ENCODE measurements at places on chromosomes 5 and 9.

DNA sequence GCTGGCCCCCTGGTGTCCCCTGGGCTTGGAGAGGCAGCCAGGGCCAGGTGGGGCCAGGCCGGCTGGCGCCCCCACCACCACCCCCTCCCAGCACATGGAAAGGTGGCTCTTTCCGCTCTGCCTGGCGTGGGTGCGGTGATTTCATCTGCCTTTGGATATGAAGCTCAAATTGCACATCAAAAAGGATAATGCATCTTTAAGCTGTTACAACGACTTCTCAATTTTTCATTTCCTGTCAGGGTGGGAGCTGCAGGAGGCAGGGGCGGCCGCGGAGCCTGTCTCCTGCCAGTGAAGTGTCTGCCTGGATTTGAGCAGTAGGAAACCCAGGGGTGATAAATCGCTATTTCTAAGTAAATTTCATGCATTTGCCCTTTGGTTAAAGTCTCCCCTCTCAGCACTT lies 169.2 kb upstream of the MVB12B start:
- DNase-seq = no peak

GRCh38 chr9:81759680-81760215 lies 70.4 kb upstream of the TLE1 start:
- DNase-seq = no peak

GRCh38 chr9:128102196-128102595 lies 25.3 kb downstream of the PTGES2 start:
- DNase-seq = no peak

DNA sequence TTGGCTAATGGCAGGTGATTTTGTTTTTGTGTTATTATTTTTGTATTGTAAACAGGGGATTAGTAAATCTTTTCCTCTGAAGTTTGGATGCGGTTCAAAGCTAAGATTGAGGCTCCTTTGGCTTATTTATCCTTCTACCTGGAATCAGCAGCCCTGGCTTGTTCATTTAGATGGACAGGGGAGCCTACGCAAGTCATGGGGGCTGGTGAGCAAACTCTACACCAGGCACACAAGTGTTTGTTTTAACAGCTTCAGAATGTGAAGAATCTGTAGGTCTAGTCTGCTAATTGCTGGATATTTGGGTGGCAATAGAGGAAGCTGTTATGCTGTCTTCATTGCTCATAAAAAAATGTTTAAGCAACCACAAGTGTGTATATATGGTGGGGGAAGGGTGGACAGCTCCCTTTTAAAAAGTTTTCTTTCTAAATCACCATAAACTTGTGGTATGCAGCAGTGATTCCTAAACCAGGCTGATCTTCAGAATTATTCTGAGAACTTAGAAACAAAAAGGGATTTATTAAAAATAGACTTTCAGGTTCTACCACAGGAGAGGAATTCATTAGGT lies 20.7 kb downstream of the ZNF462 start:
- DNase-seq = no peak

DNA sequence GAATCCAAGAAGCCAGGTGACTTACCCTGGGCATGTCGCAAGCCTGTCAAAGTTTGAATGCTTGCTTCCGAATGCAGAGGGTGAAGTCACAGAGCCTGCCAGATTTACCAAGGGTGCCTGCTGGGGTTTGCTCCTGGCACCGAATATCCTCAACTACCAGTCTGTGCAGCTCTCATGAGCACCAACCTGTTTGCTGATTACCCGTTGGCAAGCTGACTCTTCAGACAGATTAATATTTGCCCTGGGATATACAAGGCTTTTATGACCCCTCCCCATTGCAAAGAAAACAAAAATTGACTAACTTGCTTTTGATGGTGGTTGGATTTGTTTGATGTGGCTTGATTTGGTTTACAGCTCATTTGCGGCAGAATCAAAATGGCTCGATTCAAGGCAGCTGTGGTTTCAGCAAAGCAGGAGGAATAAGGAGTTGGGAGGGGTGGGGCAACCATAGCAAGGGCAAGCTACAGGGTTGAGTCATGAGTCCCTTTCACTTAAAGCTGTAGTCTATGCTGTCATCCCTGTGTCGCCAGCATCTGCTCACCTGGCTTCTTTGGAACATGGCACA lies 82.3 kb upstream of the AGXT2 start:
- no peak for DNase-seq

DNA sequence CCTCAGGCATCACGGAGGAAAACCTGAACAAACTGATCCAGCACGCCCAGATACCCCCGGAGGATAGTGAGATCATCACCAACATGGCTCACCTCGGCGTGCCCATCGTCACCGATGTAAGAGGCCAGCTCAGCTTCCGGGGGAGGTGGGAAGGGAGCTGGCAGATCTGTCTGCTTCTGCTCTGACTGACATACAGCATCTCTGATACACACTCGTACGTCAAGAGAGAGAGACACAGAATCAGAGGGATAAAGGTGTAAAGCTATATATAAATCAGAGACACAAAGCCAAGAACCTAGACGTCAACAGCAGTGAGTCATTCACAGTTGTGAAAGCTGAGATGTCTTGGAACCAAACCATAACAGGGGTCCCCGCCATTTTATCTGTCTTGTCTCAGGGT lies 30.1 kb upstream of the CFAP157 start:
- DNase-seq = no peak

- DNase-seq = no peak
Observed at GRCh38 chr9:4061717-4062116, 238.2 kb downstream of the GLIS3 start.

DNA sequence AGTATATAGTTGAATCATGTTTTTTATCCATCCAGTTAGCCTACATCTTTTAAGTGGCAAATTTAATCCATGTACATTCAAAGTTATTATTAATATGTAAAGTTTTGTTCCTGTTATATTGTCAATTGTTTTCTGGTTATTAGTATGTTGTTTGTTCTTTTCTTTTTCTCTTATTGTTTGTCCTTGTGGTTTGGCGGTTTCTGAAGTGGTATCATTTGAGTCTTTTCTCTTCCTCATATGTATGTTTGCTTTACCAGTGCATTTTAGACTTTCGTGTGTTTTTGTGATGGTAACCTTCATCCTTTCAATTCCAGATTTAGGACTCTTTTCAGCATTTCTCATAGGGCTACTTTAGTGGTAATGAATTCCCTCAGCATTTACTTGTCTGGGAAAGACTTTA lies 130.4 kb upstream of the RFX3 start:
- no peak for DNase-seq

DNA sequence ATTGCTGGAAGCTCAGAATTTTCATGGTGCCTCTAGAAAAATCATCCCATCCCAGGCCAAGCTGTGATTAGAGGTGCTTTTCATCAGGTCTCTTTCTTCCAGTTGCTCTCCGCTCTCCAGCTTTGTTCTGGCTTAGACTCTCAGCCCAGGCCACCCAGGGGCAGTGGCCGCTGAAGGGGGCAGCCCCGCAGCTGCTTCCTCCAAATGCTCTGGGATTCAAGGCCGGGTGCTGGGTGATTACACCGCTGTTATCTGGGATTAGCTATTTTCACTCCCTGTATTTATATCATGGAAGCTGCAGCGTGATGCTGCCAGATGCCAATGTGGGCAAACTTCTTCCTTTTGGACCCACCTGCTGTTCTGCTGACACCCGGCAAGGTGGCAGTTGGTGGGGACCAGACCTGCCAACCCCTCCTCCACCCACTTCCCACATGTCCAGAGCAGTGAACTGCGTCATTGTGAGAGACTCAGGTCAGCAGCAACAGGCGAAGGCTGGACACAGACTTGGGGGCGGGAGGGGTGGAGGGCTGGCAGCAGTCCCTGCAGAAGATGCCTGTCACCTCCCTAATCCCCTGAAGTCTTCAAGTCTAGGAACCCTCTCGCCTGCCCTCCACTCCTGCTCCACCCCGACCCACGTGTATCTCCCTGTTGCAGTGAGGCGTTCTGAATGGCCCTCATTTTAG lies 33.9 kb upstream of the NKX2-5 start:
- no peak for DNase-seq

DNA sequence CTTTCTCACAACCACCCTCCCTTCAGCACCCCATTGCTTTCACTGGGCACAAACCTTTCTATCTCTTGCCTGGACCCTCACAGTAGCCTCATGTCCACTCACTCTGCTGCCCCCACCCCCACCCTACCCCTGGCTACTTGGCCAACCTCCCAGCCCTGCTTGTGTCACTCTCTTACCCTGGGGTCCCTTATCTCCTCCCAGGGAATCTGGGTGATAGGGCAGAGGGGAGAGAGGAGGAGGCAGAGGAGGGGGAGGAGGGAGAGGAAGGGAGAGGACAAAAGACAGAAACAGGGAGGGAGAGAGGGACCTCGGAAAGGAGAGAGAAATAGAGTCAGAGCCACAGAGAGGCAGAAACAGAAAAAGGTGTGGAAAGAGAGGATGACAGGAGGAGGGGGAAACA lies 25.0 kb upstream of the KIF12 start:
- DNase-seq = no peak

DNA sequence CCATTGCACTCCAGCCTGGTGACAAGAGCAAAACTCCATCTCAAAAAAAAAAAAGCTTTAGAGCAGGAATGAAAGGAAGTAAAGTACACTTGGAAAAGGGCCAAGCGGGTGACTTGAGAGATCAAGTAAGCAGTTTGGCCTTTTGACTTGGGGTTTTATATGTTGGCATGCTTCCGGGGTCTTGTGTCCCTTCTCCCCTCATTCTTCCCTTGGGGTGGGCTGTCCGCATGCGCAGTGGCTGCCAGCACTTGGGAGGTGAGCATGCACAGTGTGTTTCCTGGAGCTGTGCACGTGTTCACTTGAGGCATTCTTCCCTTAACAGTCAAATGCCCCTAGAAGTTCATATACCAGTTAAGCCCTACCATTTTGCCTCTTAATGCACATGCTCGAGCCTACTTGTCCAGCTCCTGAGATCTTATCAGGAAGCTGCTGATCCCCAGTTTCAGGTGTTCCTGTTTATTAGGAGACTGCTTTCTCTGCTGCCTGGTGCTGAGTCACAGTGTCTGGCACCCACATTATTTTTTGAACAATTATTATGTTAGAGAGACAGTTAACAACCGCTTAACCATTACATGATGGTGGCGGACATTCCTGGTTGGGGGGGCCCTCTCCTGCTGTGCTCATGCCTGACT lies 32.6 kb upstream of the PRRC2B start:
- no peak for DNase-seq

GRCh38 chr9:17294822-17295624 lies 160.2 kb downstream of the CNTLN start:
- no peak for DNase-seq

GRCh38 chr9:135809166-135809565 lies 98.2 kb downstream of the CAMSAP1 start:
- no peak for DNase-seq

GRCh38 chr5:137367951-137368350 lies 131.2 kb downstream of the SPOCK1 start:
- no peak for DNase-seq

- no peak for DNase-seq
Observed at GRCh38 chr5:131394128-131394527, 130.3 kb downstream of the CDC42SE2 start.

DNA sequence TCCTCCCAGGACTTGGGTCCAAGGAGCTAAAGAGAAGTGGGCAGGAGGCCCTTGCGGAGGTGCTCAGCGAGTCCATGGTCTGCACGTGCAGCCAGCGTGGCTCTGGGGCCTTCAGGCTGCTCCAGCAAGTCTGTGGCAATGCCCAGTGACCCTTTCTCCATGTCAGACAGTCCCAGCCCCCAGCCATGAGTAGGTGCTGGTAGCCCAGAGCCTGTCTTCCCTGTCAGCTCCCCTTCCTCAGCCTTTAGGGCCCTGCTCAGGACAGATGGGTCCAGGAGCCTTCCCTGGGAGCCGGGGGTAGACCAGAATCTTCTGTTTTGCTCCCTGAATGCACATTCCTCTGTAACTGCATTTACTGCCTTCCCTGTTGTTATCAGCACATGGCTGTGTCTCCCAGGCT lies 147.2 kb upstream of the IRX2 start:
- DNase-seq = no peak

DNA sequence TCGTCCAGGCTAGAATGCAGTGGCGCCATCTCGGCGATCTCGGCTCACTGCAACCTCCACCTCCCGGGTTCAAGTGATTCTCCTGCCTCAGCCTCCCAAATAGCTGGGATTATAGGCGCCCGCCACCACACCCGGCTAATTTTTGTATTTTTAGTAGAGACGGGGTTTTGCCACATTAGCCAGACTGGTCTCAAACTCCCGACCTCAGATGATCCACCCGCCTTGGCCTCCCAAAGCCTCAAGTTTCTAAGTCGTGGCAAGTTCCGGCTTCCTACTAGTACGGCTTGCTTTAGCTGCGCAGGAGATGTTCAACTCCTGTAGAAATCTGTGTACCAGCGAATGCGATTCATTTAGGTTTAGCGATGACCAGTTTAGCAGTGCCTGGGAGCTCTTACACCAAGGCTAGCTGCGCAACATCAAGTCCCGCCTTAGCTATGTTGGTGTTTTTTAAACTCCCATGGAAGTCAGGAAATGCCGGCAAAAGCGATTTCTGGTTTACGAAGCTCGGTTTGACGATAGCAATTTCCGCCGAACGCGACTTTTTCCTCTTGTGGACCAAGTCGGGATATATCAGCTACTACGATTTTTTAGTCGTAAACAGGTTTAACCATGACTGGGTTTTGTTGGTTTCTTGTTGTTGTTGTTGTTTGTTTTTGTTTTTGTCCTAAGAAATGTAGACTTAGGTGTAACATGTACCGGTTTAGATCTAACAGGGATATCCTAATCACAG lies 46.4 kb downstream of the ANXA2R start:
- DNase-seq = no peak

DNA sequence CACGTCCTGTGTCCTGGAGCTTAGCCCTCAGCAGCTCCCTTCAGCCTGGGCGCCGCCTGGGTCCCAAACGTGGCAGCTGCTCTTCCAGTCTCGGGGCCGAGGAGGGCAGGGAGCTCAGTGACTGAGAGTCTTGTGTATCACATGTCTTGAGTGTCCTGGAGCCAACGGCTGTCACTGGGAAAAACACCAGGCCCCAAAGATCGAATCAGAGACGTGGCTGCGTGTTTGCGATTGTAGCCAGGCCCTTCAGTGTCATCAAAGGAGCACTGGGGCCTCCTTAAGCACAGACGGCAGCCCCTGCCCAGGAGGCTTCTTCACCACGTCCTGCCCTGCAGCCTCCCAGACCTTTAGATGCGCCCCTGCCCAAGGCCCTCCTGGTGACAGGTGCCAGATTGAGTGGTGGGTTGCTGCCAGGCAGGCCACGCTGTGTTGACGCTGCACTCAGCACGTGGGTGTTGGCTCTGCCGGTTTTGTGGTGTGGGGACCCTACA lies 5.7 kb upstream of the EXOC3 start:
- DNase-seq = no peak

All from NCI-H2081 (cell line).